Activated CD4-positive, alpha-beta T cell treated with anti-CD3 and anti-CD28 coated beads, Interleukin-2, amount 50 U/mL, for 1 hour (primary cell): ENCODE measurements at places on chromosomes 4 and X.

- DNase-seq = no peak
Measured at GRCh38 chrX:45768666-45769236, 568.1 kb upstream of the DIPK2B start.

GRCh38 chrX:150357790-150358189, 5.3 kb upstream of the MAMLD1 start:
- no peak for DNase-seq

DNA sequence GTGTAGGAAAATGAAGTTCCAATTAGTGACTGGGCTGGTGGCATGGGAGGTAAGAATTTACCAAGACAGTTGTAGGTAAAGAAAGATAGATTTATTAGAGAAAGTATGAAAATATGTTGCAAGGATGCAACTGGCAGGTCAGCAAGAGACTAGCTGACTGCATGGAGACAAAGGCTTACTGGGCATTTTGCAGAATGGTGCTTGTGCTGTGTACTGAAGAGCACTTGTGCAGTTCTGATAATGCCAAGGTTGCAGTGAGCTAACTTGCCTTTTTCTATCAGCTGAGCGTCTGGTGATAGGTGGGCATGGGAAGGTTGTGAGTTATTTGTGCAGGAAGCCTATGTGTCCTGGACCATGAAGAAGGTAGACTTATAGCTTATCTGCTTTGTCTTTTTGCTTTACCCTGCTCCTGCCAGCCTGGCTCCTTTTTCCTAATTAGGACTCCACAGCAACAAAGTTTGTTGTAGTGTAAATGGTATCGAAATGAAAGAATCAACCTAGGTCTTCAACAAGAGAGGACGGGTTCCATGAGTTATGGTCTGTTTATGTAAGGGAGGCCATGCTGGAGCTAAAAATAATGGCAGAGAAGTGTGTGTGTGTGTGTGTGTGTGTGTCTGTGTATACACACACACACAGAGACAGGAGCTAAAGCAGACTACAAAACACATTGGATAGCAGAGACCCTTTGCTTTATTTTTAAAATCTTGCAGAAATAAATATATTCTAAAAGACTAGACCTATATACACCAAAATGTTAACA, 15.0 kb downstream of the BST1 start:
- no peak for DNase-seq

- DNase-seq = no peak
Measured at GRCh38 chr4:153564630-153565525, 98.7 kb downstream of the TMEM131L start.

GRCh38 chr4:81573840-81574239, 102.1 kb upstream of the RASGEF1B start:
- no peak for DNase-seq

DNA sequence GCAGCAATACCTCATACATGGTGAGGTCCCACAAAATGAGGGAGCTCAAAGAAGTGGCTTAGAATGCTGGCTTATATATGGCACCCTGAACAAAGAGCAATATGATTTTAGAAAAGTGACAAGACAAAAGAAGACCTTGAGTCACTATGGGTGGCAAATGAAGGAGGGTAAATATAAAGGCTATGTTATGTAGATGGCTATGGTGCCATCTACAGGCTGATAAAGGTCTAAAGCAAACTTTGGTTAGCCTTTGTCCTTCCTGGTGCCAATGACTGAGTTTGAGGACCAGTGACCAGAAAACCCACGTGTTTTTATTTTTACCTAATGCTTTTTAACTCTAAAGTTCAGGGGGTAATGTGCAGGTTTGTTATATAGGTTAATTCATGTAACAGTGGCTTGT, 151.8 kb downstream of the CCNG2 start:
- no peak for DNase-seq

- peak; percentile 9 for DNase-seq
Measured at GRCh38 chr4:87103691-87104187, 116.7 kb downstream of the KLHL8 start.

DNA sequence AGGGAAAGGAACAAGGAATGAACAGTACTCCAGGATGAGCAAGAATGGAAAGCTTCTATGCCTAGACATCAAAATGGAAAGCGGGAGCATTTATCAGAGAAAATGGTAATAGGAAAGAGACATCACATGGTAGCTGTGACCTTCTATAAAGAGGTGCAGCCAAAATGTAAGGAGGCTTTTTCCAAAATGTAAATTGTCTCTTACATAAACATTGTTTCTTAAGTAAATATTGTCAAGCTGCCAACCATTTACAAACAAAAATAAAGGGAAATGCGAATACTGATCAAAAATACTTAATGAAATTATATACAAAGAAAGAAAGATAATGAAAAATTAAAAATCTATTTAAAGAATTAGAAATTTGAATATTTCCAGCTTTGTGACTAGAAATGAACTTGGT, 55.0 kb upstream of the RASGEF1B start:
- no peak for DNase-seq

DNA sequence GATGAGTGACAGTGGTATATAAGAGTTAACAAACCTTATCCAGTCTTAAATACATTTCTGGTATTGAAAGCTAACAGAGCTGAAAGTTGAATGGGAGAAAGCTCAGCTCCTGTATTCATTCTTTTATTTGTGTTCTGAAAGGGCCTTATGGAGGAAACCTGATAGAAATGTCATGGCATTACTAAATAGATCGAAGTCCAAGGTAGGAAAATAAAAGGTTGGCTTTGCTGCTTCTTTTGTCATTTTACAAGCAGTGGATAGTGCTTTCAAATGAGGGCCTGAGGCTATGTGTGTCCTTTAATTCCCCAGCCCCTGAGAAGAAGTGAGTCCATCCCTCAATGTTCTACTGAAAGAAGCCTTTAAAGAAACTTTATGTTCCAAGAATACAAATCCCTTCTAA, 974.3 kb upstream of the INTU start:
- no peak for DNase-seq

DNA sequence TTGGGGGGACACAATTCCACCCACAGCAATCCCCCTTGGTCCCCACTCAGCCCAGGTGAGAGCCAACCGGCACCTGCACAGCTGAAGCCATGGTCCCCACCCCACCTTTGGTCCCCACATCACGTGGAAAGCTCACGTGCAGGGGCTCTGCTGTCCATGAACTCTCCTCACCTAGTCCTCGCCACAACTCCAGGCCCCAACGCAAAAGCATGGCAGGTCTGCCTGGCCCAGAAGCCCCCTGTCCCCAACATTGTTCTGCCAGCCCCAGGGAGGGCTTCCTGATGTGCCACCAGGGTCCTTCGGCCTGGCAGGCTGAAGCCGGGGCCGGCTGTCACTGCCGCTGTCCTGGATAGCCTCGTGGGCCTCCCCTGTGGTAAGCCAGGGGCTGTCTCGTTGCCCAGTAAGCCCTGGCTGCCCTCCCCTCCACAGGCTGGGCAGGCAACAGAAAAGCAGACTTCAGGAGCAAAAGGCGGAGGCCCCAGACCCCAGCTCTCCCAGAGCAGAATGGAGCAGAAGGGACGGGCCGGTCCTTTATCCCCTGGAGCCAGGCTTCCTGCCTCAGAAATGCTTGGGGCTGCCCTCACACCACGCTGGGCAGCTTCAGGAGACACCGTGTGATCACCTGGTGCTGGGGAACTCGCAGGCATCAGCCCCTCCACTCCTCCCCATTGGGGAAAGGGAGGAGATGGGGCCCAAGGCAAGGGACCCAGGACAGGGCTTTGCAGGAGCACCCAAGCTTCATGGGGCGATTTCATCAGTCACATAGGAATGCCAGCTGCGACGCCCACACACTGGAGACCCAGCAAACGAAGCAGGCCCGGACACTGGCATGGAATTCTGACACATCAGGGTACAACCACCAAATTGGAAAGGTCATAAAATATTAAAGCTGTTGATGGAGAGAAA, 103.7 kb downstream of the ADRA2C start:
- no peak for DNase-seq

DNA sequence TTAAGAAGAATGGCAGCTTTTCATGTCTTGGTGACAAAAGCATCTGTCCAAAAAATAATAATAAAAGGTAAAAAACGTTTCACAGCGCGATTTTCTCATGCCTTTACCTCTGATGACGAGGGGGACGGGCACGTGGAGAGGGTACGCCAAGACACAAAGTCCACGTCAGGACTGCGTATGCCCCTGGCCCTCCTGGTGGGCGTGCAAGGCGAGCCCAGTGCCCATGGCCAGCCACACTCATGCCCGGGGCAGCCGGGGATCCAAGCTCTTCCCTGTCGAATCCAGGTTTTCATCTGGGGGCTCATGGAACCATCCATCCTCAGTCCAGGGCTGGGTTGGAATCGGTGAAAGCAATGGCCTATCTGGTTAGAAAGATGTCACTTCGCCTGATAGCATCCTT, 176.6 kb downstream of the AFAP1 start:
- DNase-seq = no peak

DNA sequence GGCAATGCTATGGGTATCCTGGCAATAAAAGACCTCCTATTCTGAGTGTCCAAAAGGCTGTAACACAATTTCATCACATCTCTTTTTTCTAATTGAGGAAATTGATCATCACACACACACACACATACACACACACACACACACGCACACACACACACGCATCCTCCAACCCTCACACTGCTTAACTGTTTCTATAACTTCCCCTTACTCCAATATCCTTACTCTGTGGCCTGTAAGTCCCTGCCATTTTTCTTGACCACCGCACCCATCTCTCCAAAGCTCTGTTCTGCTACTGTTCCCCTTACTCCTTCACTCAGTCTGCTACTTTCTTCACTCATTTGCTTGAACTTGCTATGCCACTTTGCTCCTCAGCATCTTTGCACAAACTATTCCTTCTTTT, 115.6 kb downstream of the AMELX start:
- no peak for DNase-seq

- no peak for DNase-seq
Measured at GRCh38 chrX:31934842-31935370, 863.1 kb upstream of the FTHL17 start.

GRCh38 chr4:71009086-71009485, 15.6 kb downstream of the DCK start:
- no peak for DNase-seq

GRCh38 chr4:128513664-128514484, 226.3 kb upstream of the PGRMC2 start:
- DNase-seq = no peak

DNA sequence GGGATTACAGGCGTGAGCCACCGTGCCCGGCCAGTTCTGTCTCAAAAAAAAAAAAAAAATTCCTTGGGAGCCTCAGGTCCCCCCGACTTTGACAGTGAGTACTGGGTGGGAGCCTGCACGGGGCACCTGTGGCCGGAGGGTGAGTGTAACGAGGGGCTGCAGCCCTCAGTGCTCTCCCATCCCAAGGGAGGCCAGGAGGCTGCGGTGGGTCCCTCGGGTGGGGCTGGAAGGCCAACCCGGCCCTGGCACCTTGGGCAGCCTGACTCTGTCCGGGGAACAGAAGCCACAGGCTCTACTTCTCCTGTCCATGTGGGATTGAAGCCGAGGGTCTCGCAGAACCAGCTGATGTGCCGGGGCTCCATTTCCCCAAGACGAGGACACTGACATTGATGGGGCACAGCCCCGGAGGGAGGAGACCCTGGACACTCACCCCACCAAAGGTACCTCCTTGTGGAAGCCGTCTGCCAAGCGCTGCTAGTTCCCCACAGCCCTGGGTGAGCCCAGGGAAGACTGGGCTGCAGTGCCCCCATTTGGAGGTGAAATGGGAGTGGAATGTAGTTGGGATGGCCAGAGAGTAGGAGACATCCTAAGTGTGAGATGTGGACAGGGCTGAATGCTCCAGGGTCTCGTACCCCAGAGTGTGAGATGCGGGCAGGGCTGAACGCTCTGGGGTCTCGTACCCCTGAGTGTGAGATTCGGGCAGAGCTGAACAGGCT, 2.3 kb upstream of the SLC26A1 start:
- DNase-seq = no peak

GRCh38 chrX:123731987-123732669, 724 bp downstream of the THOC2 start:
- DNase-seq = no peak

GRCh38 chr4:113958766-113959538, 20.5 kb downstream of the ARSJ start:
- no peak for DNase-seq

- no peak for DNase-seq
Measured at GRCh38 chrX:131059246-131059645, 1.1 kb downstream of the ARHGAP36 start.

DNA sequence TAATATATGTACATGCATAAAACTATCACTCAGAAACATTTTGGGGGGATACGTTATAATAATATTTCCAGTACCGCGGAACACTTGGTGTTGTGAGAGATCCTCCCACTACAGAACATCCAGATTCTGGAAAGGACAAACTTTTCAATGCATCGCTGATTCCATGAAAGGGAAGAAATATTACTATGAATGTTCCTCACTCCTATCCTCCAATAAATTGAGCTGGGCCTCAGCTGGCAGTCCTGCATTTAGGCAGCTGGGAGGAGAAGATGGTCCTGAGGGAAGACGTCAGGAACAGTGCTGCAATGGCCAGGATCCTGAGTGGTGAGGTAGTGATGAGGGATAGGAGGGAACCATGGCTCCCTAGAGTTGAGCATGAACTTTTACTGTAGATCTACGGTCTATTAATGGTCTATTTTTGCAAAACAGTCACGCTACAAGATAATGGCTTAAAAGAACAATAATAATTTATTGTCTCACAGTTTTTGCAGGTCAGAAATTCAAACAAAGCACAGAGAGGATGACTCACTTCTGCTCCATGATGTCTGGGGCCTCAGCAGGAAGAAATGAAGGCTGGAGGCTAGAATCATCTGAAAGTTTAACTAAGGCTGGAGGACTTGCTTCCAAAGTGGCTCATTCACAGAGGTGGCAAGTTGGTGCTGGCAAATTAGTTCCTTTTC, 538.1 kb downstream of the STIM2 start:
- DNase-seq = no peak

DNA sequence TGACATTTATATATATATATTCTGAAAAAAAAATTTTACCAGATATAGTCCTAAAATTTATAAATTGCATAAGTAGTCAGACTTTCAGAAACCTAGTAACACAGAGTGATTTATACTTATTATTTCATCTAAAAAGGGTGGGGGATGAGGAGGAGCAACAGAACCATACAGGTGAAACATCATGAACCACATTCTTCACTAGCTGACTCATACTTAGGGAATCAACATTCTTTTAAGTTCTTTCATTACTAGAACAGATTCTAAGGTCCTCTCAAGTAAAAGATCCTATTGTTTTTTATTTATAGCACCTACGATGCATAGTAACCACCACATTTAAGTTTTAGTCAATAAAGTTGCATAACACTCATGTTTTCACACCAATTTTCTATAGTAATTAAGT, 166.1 kb downstream of the LRBA start:
- no peak for DNase-seq

GRCh38 chr4:5992828-5993321, 25.4 kb downstream of the C4orf50 start:
- no peak for DNase-seq

GRCh38 chrX:134931550-134931949, 59.2 kb upstream of the SMIM10 start:
- no peak for DNase-seq

- no peak for DNase-seq
Measured at GRCh38 chr4:153233761-153234371, 29.6 kb downstream of the TRIM2 start.

GRCh38 chr4:15776871-15777648, 1.1 kb upstream of the CD38 start:
- no peak for DNase-seq
